PC-9 (cell line): ENCODE measurements at places on chromosomes 16 and 17. TPM values are rescaled to one million over a fixed set of nuclear protein-coding genes. Genes with fewer than 3 reads are reported as not detected.

RNF213 gene
- 179 and 207 TPM in 2 replicates for total RNA-seq

SDF2 gene
- total RNA-seq, result 38.9 and 43.7 TPM in 2 replicates

ZPBP2 gene
- not detected in 2 replicates for total RNA-seq

CFAP52 gene
- total RNA-seq, result not detected in 2 replicates

SHISA9 gene
- 64.5 and 80.5 TPM in 2 replicates for total RNA-seq

ARL17B gene
- 32.1 and 35.0 TPM in 2 replicates for total RNA-seq

HS3ST4 gene
- not detected in 2 replicates for total RNA-seq

SPAG9 gene
- total RNA-seq, result 40.8 and 51.8 TPM in 2 replicates

C17orf107 gene
- 2.6 and 3.1 TPM in 2 replicates for total RNA-seq

CDRT15L2 gene
- not detected in 2 replicates for total RNA-seq

PTX4 gene
- 0.39 TPM in 1 of 2 replicates, not detected in the other for total RNA-seq

RND2 gene
- total RNA-seq, result 0.26 and 0.43 TPM in 2 replicates

TP53TG3C gene
- not detected in 2 replicates for total RNA-seq

SYCE1L gene
- total RNA-seq, result 6.2 and 17.9 TPM in 2 replicates

BCL6B gene
- 0.28 and 0.48 TPM in 2 replicates for total RNA-seq

CCL7 gene
- total RNA-seq, result not detected in 2 replicates

MT4 gene
- not detected in 2 replicates for total RNA-seq

OSGIN1 gene
- total RNA-seq, result 41.3 and 44.8 TPM in 2 replicates

KRT31 gene
- not detected in 2 replicates for total RNA-seq

TP53TG3B gene
- not detected in 2 replicates for total RNA-seq

MT1F gene
- total RNA-seq, result 4.0 and 10.3 TPM in 2 replicates

MT1M gene
- not detected in 2 replicates for total RNA-seq

TEKT5 gene
- total RNA-seq, result 1.5 TPM in 1 of 2 replicates, not detected in the other

KRT28 gene
- total RNA-seq, result not detected in 2 replicates

IRX5 gene
- total RNA-seq, result not detected in 2 replicates

OTOA gene
- not detected in 2 replicates for total RNA-seq

CCL17 gene
- not detected in 2 replicates for total RNA-seq

GPR139 gene
- total RNA-seq, result not detected in 2 replicates

OR1G1 gene
- total RNA-seq, result not detected in 2 replicates

PRKCB gene
- not detected in 2 replicates for total RNA-seq

NPIPB8 gene
- 2.2 and 4.1 TPM in 2 replicates for total RNA-seq
